ENCODE measurements at places on chromosomes 4 and X.

DNA sequence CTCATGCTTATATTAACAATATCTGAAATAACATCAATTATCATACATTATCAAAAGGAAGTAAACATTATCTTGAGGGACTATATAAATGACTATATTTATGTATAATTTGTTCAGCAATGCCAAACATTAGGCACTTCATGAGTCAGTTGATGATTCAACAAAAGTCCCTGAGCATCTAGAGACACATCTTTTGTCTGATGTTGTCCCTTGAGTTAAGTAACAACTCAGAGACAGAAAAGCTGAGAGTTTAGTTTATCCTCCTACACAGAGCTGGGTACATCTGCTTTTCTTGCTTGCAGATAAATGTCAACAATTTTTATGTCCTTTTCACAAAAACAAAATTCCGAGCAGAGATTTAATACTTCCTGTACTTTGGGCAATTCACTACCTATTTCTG, 311.1 kb downstream of the INPP4B start:
- DNase-seq, result peak; percentile 58

DNA sequence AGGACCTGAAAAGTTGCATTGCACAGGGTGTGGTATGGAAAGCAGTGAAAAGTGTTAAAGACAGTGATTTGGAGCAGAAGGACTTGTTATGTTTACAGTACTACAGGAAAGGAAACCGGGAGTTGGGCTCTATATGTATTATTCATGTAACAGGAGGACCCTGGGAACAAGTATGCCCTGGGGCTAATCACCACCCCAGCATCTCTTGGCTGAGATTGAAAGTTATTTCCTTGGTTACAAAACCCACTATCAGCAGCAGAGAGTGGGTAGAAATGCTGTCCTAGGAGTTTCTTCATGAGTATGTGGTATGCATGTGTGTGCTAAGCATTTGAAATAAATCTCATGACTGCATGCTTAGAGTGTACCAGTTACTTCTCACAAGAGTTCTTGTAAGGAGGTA, 46.9 kb downstream of the STK32B start:
- DNase-seq, result no peak

DNA sequence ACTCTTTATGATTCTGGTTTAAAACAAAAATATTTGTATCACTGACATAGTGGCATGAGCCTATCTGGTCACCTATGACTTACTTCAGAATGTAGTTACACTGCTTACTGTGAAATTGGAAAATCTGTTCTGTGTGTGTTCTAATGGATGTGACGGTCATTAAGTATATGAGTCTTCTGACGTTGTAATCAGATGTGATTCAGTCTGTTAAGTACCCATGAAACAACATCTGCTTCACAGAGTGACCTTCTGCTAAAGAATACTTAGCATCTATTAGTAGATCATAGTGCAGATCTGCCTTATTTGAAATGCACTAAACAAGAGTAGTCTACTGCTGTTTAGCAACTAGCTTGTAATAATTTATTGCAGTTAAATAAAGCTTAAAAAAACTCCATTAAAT, 317.1 kb downstream of the DCTD start:
- peak; percentile 4 for DNase-seq

GRCh38 chr4:53863736-53864365, 200.6 kb downstream of the CHIC2 start:
- peak; percentile 23 for DNase-seq

- DNase-seq, result no peak
Observed at GRCh38 chr4:74202062-74202586, 44.2 kb downstream of the MTHFD2L start.

GRCh38 chrX:120517936-120518335, 42.8 kb downstream of the CUL4B start:
- DNase-seq, result peak; percentile 61

DNA sequence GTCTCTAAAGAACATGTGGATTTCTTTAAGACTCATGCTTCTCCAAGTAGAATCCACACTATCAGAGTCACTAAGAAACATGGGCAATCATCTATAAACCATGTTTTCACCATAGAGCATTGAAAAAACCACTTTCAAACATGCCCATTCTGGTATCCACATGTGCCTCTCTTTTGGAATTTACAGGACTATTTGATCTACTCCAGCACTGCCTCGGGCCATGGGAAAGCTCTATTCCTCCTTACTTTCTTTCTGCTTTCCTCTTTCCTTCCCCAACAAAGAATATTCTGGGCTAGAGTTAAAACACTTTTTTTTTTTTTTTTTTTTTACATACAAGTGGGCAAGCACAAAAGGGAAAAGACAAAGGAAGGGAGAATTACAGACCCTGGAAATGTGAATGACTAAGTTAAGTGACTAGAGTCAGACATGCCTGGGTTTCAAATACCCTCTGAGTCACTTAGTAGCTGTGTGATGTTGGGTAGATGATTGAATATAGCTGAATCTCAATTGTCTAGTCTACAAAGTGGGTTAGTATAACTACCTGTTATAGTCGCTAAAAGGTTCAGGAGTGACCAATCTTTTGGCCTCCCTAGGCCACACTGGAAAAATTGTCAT, 847.7 kb upstream of the INTU start:
- DNase-seq, result no peak

- no peak for DNase-seq
Observed at GRCh38 chr4:27595571-27596360, 735.1 kb downstream of the STIM2 start.
